ENCODE measurements at places on chromosomes 2 and 18. TPM values are rescaled to one million over a fixed set of nuclear protein-coding genes. Genes with fewer than 3 reads are reported as not detected.
A peak's percentile ranks its signal among the peaks of the same experiment; 100 is the strongest.

TWIST2 gene
- total RNA-seq, result 20.4 TPM

CHRND gene
- total RNA-seq, result not detected

SKOR2 gene
- total RNA-seq, result not detected

INPP4A gene
- 10.1 TPM for total RNA-seq

DNA sequence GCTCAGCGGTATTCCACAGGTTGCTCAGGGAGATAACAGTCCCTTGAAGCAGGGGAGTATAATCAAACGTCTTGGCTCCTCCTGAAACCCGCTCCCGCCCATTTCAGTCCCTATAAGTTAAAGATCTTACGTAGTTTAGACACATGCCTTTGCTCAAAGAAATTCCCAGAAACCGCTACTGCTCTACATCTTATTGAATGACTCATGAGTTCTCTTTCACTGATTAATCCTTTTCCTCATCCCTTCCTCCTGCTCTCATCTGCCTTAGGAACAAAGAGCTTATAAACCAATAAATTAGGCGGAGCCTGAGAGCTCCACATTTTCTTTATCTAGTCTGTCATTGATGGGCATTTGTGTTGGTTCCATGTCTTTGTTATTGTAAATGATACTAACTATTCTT lies 4.2 kb upstream of the SERPINB4 start:
- DNase-seq, result no peak

DNA sequence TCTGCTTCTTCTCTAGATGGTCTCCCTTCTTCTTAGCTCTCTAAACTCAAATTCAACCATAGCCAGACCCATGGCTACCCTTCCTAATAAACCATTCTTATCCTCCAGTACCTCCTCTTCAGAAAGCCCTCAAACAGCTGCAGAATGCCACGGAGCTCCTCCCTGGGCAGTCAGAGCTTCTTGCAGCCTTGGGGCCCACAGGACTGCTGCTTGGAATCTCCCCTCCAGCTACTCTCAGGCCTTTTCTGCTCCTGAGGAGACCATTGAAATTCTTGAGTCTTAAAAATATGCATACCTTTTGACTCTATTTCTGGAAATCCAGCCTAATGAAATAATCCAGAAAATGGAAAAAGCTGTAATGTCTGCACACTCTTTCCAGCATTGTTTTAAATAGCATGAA lies 30.7 kb downstream of the EFR3B start:
- DNase-seq, result no peak

DNA sequence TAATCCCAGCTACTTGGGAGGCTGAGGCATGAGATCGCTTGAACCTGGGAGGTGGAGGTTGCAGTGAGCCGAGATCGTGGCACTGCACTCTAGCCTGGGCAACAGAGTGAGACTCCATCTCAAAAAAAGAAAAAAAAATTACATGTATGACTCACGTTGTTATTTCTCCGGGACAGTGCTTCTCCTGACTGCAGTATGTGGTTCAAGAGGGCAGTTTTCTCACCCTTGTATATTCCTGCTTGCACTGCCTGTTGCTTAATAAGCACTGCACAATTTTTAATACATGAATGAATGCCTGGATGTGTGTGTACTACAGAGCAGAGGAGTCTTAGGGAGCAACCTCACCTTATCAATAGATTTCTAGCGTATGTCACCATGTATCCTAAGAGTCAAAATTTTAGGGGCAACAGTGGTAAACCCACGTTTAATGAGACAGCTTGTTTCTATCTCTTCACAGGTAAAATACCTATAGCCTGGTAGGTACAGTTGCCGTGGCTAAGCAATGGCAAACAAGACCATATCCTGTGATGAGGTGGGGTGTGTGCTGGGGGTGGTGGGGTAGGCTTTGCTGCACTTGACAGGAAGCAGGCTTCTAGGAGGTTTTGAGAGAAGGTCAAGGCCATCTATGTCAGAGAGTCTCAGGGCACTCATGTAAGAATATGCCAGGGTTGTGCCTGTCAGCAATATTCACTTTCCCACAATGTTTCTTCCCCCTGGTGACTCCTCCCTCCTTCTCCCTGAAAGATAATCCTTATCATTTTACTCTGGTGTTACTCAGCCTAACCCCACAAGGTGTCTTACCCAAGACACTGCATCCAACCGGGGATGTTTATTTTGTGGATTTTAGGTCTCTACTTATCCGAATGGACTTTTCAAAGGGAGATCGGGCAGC lies 36.9 kb upstream of the MEX3C start:
- peak; percentile 4 for DNase-seq

DNA sequence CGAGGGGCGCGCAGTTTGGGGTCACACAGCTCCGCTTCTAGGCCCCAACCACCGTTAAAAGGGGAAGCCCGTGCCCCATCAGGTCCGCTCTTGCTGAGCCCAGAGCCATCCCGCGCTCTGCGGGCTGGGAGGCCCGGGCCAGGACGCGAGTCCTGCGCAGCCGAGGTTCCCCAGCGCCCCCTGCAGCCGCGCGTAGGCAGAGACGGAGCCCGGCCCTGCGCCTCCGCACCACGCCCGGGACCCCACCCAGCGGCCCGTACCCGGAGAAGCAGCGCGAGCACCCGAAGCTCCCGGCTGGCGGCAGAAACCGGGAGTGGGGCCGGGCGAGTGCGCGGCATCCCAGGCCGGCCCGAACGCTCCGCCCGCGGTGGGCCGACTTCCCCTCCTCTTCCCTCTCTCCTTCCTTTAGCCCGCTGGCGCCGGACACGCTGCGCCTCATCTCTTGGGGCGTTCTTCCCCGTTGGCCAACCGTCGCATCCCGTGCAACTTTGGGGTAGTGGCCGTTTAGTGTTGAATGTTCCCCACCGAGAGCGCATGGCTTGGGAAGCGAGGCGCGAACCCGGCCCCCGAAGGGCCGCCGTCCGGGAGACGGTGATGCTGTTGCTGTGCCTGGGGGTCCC lies at the start of gene ITGA4:
Gene ITGA4, plus strand, starts transcription at position 266 of the 620 bp plus-strand sequence. Its CDS starts 269 bp downstream, at position 535.
- DNase-seq, result peak; percentile 83

GRCh38 chr2:69203166-69203985 lies 183.7 kb downstream of the GFPT1 start:
- no peak for DNase-seq

- no peak for DNase-seq
Observed at GRCh38 chr2:173659509-173659908, 304.8 kb downstream of the CDCA7 start.

- no peak for DNase-seq
Observed at GRCh38 chr2:82731824-82732223, 1727.3 kb downstream of the SUCLG1 start.

- DNase-seq, result no peak
Observed at GRCh38 chr18:46346896-46347630, 242.9 kb downstream of the HAUS1 start.

DNA sequence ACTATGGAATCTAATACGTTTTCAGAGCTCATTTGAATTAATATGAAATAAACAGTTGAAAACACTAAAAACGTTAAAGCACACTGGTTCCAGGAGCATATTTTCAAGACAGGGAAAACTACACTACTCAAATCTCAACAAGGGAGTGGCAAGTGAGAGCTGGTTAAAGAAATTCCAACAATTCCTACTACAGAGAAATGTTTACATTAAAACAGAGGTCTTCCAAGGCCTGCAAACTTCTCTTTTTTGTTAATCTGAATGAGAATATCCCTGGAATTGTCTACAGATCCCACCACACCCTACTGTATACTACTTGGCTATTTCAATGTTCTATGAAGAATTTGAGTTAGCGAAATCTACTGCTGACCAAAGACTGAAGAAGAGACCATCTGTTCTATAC lies 231.5 kb downstream of the ZEB2 start:
- no peak for DNase-seq

- no peak for DNase-seq
Observed at GRCh38 chr2:857081-857480, 93.6 kb upstream of the SNTG2 start.

- no peak for DNase-seq
Observed at GRCh38 chr2:136025057-136025973, 39.9 kb upstream of the DARS1 start.

- no peak for DNase-seq
Observed at GRCh38 chr18:31098878-31099277, 3.3 kb downstream of the DSC2 start.

GRCh38 chr2:20516646-20517341 lies 69.9 kb downstream of the RHOB start:
- no peak for DNase-seq
